ENCODE measurements at places on chromosomes 2 and 18.

- no peak for DNase-seq
Measured at GRCh38 chr18:78799382-78800089, 180.1 kb upstream of the SALL3 start.

- DNase-seq = no peak
Measured at GRCh38 chr2:97997784-97998392, 2.1 kb upstream of the TMEM131 start.

DNA sequence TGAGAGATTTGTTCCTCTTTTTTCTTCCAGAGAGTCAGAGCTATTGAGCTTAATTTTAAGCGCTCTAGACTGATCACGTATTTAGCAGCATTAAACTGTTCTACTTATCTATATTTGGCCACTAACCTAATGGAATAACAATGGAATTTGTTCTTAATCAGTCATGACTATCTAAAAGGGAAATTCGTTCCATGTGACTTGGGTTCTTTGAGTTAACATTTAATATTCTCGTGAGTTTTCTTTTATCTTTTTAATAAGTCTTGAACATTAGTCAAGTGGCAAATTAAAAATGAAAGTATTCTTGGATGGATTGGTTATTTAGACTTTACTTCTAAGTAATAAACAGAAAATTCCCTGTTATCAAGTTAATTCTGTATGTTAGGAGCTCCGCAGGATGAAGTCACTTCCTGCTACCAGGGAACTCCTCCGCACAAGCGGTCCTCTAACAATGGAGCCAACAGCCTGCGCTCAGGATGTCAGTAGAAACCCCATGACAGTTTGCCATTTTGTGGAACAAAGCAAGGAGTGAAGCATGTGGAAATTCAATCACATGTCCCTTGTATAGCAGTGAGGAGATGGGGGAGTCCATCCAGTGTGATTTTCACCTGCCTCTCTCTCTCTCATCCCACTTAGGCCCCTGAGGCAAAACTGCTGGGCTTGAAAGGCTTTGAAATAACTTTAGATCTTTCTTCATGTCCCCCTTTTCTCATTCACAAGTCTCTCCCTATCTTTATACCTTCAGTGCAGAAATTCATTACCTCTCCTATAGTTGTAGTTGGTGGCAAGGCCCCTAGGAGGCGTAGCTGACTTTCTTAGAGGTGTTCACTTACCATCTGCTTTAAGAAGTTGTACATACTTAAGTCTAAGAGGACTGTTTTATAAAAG, 138.1 kb downstream of the WDR7 start:
- DNase-seq = peak; percentile 29

GRCh38 chr2:199456383-199457146, 1.2 kb downstream of the SATB2 start:
- DNase-seq = no peak

DNA sequence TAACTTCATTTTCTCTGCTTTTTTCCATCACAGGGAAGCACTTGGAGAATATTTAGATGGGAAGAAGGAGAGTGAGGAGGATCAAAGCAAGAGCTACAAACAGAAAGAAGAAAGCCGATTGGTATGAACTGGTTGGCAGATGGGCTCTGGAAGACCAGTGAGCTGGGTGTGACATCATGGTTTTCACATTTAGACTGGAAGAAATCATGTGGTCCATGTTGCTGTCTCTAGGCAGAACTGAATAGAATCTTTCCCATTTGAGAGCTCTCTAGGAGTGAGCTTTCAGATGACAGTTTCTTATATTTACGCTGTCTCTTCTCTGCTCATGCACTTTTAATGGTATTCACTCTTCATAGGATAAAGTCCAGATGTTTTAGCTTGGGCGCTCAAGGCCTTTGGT, 12.6 kb downstream of the DRC1 start:
- DNase-seq = no peak

DNA sequence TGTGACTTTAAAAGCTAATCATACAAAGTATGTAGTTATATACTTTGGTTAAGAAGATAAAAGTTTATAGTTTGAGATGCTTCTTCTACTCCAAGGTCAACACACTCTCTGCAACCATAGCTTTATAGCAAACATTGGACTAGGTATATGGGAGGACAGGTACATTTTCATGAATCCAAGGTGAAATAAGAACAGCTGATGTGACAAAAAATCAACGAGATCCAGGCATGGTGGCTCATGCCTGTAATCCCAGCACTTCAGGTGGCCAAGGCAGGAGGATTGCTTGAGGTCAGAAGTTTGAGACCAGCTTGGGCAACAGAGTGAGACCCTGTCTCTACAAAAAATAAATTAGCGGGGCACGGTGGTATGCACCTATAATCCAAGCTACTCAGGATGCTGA, 163.3 kb upstream of the VWC2L start:
- DNase-seq = no peak

DNA sequence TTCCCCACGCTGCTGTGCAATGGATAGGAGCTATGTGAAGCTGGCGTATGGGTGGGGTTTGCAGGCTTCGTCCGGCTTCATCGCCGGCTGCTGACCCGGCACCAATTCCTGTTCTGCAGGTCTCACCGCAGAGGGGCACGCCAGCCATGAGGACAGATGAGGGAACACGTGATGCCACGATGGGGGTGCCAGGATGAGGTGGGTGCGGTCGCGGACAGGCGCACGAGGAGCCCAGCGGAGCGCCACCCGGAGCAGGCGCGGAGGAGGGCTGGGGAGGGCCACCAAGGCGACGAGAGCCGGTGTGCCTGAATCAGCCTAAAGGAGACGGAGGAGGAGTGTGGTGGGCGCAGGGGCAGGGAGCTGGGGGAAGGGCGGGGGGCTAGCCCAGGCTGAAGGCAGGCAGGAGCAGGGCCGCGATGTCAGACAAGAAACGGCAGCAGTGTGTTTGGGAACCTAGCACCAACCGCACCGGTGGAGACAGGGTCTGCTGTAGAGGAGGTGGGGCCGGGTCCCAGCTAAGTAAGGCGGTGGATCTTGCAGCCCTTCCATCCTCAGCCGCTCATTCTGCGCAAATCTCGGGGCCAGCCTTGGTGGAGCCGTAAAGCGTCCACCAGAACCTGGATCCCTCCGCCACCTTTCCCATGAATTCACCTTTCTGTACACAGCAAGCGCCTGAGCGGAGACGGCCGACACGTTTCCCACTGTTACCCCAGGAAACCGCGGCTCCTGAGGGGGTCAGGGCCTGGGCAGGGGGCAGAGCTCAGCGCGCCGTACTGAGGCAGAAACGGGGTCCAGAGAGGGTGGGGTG, 17.0 kb upstream of the CD8A start:
- DNase-seq = peak; percentile 38

DNA sequence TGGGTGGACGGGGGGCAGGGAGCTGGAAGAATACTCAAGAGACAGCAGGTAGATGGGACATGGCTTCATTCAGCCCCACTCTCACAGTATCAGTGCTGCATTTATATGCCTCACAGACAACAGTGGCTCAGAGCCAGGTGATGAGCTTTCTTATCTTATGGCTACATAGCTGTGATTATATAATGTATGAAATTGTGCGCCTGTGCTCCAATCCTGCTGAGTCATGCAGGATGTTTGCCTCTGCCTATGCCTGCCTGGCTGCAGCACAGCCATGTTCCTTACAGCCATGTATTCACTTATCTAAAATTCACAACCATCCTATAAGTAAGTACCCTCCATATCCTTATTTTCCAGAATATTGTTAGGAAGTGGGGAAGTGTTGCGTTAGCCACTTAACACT, 37.7 kb upstream of the RNF103 start:
- DNase-seq = no peak

DNA sequence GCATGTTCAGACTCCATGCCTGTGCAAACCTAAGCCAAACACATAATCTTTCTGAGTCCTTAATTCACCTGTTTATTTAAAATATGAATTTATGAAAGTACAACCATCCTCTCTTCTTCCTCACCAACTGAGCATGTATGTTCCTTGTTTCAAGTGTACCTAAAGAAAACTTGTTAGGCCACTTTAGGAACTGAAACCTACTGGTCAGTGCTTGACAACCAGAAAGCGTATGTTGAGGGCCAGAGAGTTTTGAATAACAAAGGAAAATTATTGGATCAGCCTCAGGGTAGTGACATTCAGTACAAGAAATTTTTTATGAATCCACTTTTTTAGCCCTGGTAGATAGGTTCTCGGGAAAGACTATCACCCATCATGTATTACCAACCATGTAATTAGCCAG, 847.6 kb upstream of the CELF4 start:
- DNase-seq = no peak

DNA sequence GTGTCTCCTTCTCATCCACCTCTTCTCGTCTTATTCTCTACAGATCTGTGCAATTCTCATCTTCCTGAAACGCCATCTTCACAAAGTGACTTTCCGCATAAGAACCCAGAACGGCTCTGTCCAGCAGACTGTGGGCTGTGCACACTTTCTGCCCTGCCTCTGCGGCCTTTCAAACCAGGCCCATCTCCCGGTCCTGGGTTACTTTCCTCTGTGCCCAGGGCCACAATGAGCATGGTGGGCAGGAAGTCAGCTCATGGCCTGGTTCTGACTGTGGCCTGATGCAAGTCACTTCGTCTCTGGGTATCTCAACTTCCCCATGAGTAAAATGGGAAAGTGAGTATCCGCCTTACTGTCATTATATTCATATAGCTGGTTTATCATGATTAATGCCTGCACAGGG, 71.7 kb upstream of the TMEM200C start:
- DNase-seq = no peak

DNA sequence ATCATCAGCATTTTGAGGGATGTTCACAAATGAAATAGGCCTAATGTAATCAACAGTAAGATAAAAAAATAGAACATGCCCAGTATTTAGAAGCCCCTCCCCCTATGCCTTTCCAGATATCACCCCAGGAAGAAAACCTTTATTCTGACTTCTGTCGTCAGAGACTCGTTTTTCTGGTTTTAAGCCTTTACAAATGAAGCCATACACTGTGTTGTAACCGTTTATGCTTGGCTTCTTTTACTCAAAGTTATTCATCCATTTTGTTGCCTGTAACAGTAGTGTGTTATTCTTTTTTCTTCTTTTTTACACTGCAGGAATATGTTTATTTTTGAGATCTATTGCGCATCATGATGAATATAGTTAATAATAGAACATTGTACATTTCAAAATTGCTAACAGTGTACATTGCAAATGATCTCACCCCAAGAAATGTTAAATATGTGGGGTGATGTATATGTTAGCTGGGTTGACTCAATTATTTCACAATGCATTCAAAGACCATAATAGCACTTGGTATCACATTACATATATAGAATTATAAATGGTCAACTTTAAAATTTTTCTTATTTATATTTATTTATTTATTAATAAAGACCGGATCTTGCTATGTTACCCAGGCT, 28.1 kb upstream of the PNPT1 start:
- no peak for DNase-seq

DNA sequence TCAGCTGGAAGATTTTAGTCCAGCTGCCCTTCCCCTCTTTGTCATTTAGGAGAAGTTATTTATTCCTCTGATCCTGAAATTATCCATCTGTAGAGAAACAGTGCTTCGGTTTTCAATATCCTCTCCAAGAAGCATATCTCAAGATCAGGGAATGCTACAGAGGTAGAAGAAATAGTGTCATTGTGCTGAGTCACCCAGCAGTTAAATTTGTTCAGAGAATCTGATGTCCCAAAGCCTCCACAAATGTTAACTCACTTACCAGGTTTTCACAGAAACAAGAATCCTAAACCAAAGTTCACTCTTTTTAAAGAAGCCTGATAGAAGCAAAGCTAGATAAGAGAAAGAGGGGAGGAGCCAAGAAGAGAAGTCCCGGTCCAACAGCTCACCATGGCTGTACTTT, 480.7 kb upstream of the GYPC start:
- DNase-seq = no peak

DNA sequence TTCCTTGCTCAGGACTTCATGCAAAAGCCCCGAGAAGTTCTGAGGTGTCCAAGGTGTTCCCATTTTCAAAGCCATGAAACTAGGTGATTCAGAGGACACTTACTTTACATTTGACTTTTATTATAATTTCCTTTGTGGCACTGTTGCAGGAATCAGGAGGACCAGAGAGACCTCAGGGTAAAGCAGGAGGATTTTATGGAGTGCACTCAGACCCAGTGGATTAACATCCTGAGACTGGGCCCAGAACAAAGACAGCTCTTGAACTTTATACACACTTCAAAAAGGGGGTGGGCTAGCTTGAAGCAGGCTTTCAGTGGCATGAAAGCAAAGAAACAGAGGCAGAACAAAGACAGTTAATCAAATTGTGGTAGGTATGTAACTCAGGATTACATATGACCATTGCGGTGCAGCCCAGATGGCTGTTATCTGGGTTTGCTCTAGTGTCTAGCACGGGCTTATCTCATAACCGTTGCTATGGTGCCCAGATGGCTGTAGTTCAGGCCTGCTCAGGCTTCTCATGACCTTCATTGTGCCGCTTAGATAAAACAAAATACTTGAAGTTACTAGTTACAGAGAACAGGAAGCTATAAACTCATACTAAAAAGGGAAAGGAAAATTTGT, 39.4 kb downstream of the TMEM182 start:
- DNase-seq = no peak

GRCh38 chr2:191183081-191183480, 32.3 kb upstream of the STAT4 start:
- no peak for DNase-seq

All from activated CD4-positive, alpha-beta T cell treated with anti-CD3 and anti-CD28 coated beads, Interleukin-2, amount 50 U/mL, for 16 hours (primary cell).